ENCODE measurements at places on chromosomes 5 and 9. TPM values are rescaled to one million over a fixed set of nuclear protein-coding genes. Genes with fewer than 3 reads are reported as not detected.

The GABRP gene
- total RNA-seq: 0.27 TPM

The FGFR4 gene
- 4.2 TPM for total RNA-seq

The C9orf50 gene
- total RNA-seq: not detected

The BARX1 gene
- total RNA-seq: not detected

The GZMA gene
- not detected for total RNA-seq

The ROR2 gene
- not detected for total RNA-seq

The EXOSC3 gene
- 31.7 TPM for total RNA-seq

The SAXO1 gene
- total RNA-seq: not detected

The SLC34A1 gene
- total RNA-seq: not detected

The ZNF462 gene
- total RNA-seq: 10.9 TPM

The LHX6 gene
- total RNA-seq: under 0.01 TPM

The GFI1B gene
- not detected for total RNA-seq

The FYB1 gene
- 0.07 TPM for total RNA-seq

The PROB1 gene
- 1.7 TPM for total RNA-seq

The CERCAM gene
- total RNA-seq: 20.7 TPM

The KLF9 gene
- total RNA-seq: 27.7 TPM

The ZNF658 gene
- 5.5 TPM for total RNA-seq

The INSYN2B gene
- total RNA-seq: 48.7 TPM
